Stimulated activated CD4-positive, alpha-beta T cell treated with anti-CD3 and anti-CD28 coated beads, Interleukin-1b, Interleukin-23, amount 100 ng/mL, for 1 hour (primary cell): ENCODE measurements at places on chromosomes 2 and 18.

- no peak for DNase-seq
Measured at GRCh38 chr2:177296040-177296439, 31.5 kb upstream of the NFE2L2 start.

DNA sequence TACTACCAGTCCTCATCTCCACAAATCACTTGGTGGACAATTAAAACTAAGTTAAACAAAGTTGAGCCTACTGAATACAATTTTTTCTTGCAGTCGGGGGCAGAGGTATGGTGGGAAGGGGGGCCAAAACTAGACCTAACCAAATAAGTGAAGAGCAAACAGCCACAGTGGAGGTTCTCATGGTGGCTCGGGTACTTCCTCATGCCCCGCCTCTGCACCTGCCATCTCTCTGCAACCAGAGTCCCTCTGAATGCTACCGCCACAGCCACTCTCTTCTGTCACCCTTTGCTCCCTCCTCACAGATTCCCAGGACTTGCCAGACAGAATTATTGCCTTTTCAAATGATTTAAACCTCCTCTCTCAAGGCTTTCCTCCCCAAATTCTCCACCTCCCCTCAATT is 204.2 kb downstream of the TMEM247 start:
- no peak for DNase-seq

GRCh38 chr2:164852086-164852485 is 10.5 kb upstream of the COBLL1 start:
- DNase-seq = no peak

GRCh38 chr2:198141726-198142125 is 337.3 kb downstream of the PLCL1 start:
- no peak for DNase-seq

DNA sequence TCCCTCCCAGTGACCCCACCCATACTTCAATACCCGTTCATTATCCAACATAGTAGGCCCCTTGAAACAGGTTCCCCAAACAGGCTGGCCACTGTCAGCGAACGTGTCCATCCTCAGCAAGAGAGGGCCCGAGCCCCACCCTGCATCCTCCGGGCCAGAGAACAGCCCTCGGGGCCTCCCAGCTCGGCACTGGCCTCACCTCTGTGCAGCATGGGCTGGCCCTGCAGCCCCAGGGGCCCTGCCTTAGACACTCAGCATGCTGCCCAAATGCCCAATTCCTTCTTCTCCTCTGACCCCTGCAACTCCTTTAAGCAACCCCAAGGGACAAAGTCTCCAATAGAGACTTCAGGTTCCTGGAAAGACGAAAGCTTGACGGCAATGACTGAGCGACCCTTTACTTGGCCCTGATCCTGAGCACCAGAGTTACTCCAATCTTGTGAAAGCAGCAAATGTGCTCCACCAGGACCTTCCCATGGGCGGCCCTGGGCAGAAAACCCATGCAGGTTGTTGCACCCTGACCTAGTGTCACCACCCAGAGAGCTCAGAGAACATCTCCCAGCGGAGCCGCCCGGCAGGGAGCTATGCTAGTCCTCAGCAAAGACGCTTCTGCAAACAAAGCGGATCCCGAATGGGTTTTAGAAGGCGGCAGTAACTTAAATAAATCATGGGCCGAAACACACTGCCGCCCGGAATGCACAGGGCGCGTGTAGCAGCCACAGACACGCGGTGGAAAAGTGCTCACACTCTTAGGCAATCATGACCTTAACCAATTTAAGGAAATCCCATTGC is 782 bp downstream of the COL6A3 start:
- no peak for DNase-seq

DNA sequence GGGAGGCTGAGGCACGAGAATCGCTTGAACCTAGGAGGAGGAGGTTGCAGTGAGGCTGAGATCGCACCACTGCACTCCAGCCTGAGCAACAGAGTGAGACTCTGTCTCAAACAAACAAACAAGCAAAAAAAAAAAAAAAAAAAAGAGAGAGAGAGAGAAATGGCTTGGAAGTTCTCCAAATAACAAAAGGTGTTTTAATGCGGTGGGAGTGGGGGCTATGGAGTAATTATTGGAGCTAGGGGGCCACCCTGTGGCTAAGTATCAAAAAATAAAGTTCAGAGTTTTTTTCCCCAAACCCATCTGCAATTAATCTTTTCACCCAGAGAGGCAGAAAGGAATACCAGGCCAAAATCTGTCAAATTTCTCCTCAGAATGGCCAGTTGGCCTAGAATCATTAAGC is 23.0 kb upstream of the CEP68 start:
- DNase-seq = no peak
